ENCODE measurements at places on chromosomes 7 and 10.

DNA sequence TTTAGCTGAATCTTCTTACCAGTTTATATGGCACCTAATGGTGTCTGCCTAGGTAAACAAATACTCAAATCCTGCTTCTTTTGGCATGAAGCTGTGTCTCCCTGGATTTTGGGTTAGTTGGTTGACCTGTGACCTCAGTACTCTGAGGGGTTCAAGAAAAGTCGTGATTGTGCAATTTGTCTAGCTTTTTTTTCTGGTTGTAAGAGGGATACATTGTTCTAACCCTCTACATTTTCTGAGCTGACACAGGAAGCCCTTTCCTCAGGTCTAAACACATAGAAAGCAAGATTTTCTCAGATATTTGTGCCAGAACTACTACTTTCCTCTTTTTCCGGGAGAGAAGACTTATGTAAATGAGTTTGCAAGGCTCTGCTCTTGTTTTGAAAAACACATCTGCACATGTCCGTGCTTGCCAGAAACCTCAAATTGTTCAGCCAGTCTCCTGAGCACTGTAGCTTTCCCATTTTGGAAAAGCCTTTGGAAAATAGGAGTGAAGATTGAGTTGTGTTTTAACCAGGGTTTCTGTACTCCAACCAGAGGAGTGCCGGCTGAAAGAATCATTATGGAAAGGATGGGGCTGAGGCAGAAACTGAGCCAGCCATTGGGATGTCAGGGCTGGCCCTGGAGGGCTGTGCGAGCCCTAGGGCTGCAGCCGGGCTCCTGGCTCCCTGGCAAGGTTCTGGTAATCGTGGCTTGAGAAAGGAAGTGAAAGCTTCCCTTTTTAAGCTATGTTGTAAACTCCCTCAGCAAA is 31.3 kb upstream of the CXCL12 start:
- DNase-seq, result peak; percentile 11

DNA sequence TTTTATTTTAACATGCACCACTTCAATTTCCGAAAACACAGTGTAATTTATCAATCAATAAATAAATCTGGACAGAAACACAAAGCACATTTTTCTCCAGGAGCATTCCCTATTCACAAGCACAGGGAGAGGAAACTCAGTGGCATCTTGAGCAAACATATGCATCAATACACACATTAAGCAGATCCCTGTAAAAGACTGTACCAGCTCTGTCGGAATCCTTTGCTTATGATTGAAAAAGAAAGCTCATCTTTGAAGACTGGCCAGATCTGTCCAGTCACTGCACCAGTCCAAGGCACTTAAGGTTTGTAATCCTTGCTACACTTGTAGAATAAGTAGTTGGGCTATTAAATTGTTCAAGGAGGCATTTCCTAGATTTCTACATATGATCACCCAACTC is 343.9 kb downstream of the BMPER start:
- DNase-seq, result no peak

GRCh38 chr7:121195874-121196273 is 132.9 kb upstream of the WNT16 start:
- no peak for DNase-seq

GRCh38 chr10:123835575-123835974 is 56.0 kb downstream of the CPXM2 start:
- no peak for DNase-seq

- DNase-seq, result no peak
Observed at GRCh38 chr7:140773104-140773503, 76.6 kb downstream of the NDUFB2 start.

DNA sequence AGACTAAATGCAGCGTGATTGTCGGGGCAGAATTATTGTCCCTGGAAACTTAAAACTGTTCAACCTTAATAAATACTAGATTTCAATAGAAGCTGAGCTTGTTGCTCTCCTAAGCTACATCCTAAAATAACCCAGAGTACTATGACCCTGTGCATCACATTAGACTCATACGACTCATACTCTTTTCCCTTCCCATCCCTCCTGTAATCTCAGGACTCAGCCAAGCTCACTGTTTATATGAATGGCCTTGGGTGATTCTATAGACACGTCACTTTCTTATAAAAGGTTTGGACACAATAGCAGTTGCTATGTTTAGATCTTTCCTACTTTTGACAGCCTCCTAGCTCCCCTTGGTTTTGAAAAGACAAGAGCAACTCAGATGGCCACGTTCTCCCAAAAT is 17.2 kb downstream of the TCF7L2 start:
- no peak for DNase-seq

DNA sequence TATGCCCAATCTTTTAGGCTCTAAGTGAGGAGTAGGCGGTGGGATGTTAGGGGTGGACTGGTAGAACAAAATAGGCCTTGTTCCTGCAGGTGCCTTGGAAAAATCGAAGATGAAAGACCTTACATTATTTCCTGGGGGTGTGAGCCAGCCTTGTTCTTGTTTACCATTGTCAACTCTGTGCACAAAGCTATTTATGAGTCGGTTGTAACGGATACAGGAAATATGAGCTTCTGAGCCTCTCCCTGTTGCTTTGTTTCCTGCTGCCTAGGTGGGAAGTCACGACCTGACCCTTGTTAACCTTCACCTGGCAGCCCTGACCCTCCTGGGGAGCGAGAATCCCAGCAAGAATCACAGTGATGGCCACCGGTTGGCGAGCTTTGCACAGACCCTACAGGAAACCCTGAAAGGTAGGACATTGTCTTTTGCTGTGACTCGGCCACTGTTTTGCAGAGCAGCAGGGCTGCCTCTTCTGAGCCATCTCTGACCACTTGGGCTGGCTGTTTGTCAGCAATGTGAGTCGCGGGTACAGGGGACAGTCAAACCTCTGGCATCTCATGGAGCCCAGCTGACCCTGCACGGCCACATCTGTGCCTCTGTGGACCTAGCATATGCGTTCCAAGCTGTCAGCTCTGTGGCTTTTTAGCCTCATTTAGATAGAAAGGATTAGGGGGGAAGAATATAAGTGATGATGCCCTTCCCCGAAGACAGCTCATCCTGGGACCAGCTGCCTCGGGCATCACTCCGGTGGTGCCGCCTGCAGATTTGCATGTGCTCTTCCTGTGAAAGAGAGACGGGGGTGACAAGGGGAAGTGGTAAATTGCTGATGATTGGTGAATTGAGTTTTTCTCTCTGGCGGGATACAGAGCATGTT is 102.1 kb upstream of the ANLN start:
- DNase-seq, result peak; percentile 84

DNA sequence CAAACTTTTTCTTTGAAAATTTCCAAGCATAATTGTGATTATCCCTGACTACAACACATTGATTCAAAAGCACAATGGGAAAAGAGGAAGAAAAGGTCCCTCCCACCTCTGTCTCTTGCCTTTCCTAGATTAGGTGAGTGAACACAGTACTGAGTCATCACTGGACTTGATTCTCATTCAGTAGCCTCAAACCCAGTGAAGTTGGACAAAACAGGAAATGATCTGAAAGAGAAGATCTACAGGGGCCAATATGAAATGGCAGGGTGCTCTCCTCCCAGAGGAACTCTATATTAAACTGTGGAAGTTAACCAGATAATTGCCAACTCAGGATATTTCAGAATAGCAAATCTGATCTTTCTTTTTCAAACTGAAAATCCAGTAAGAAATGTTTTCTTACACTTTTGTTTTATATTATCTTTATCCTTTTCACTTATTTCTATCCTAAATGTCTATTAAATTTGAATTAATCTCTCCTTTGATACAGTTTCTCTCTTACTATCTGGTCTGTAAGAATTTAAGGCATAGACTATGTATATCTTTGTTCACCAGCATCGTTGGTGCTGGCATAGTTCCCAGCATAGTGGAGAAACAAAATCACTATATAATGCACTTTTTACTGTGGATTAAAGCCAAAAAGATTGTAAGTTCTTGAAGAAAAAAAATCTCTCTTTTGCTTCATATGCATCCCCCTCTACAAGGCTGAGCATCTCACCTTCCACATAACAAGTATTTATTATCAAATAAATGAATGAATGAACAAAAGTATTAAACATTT is 41.4 kb upstream of the IKZF1 start:
- DNase-seq, result peak; percentile 58

Data from suppressor macrophage treated with lipopolysaccharide for 4 hours (primary cell).